Suppressor macrophage (primary cell): ENCODE measurements at places on chromosomes 3 and 15.

DNA sequence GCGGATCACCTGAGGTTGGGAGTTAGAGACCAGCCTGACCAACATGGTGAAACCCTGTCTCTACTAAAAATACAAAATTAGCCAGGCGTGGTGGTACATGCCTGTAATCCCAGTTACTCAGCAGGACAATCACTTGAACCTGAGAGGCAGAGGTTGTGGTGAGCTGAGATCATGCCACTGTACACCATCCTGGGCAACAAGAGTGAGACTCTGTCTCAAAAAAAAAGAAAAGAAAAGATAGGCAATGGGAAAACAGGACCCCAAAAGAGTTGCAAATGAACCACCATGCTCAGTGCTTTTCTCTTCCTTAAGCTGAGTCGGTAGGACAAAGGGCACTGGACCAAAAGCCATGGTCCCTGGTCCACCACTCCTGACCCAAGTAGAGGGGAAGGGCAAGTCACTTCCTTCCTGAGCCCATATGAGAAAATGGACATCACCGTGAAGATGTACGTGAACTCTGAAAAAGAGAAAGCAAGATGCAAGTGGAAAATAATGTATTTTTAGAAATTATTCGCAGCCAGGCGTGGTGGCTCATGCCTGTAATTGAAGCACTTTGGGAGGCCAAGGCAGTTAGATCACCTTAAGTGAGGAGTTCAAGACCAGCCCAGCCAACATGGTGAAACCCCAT lies 2.6 kb downstream of the ITGB5 start:
- DNase-seq, result peak; percentile 29

- no peak for DNase-seq
Measured at GRCh38 chr3:116339441-116340028, 105.8 kb downstream of the LSAMP start.

GRCh38 chr3:138314751-138315150 lies 14.9 kb downstream of the NME9 start:
- no peak for DNase-seq

DNA sequence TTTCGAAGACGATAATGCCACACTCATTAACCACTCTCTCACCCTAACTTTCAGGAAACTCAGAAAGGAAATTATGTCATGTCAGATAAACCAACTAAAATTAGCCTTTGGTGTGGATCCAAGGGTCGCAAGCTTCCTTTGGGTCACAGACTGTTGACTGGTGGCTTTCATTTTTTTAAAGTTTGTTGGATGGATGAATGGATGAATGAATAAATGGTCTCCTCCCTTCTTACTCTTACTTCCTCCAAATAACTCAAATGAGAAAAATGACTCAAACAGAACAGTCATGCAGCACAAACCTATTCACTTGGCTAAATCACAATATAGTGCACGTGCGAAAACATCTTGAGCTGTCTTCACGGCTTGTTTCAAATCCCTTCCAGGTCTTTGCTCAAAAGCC lies 82.9 kb upstream of the HACD2 start:
- DNase-seq, result no peak

- no peak for DNase-seq
Measured at GRCh38 chr15:67776600-67776999, 48.7 kb upstream of the SKOR1 start.

DNA sequence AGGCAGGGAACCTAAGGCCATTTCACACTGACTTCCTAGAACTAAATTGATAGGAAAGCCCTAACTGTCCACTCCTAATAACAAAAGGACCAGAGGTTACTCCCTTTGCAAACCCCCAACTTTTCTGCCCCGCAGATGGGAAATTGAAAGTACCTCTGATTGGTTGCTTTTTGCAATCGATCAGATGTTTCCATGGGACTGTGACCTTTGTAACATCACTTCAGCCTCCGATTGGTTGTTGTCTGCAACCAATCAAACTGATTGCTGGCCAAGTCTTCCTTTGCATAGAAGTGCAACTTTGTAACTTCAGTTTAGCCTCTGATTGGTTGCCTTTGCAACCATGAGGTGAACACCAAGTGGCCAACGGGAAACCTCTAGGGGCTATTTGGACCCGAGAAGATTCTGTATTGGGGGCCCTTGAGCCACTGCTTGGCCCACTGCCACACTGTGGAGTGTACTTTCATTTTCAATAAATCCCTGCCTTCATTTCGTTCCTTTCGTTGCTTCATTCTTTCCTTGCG lies 11.3 kb upstream of the KNL1 start:
- peak; percentile 28 for DNase-seq

GRCh38 chr3:24128199-24129005 lies 183.3 kb downstream of the NR1D2 start:
- DNase-seq, result no peak

GRCh38 chr3:102085431-102086176 lies 236.3 kb downstream of the NFKBIZ start:
- no peak for DNase-seq

DNA sequence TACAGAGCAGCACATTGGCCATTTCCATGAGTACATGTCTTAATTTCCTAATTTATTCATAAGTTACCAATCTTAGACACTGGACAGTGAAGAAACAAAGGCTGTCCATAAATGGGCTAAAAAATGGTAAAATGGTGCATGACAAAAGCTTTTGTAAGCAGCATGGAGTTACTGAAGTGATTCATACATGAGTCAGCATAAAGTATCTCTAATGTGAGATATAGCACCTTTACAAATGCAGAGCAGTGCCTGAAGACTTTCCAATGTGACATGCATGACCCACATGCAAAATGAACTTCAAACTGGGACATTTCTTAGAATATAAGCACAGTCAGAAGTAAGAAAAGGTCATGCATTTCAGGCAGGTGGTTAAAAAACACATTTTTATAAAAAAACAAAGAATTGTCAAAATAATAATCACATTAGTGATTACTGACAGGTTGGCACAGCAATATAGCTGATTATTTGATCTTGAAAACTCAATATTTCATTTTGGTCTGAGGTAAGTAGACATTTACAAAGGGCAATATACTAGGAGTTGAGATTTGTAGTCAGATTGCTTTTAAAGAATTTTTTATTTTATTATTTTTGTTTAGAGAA lies 299.3 kb downstream of the PLCL2 start:
- DNase-seq, result no peak

DNA sequence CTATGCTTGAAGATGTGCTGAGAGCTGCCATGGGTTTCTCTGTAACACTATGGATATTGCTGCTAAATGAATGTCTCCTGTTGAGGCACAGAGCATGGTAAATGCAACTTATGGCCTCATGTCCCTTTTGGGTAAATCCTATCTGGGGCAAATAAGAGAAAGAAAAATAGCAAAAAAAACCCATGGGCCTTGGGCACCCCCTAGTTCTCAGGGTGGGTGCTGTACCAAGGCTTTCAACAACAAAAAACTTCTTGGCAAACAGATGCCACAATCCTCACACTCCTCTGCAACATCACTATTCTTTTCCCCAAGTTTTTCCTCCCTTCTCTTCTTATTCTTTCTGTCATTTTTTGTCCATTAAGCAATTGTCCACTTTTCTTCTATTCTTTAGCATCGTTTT lies 340.1 kb upstream of the ROBO2 start:
- no peak for DNase-seq

GRCh38 chr3:3707858-3708768 lies 91.1 kb upstream of the LRRN1 start:
- no peak for DNase-seq

DNA sequence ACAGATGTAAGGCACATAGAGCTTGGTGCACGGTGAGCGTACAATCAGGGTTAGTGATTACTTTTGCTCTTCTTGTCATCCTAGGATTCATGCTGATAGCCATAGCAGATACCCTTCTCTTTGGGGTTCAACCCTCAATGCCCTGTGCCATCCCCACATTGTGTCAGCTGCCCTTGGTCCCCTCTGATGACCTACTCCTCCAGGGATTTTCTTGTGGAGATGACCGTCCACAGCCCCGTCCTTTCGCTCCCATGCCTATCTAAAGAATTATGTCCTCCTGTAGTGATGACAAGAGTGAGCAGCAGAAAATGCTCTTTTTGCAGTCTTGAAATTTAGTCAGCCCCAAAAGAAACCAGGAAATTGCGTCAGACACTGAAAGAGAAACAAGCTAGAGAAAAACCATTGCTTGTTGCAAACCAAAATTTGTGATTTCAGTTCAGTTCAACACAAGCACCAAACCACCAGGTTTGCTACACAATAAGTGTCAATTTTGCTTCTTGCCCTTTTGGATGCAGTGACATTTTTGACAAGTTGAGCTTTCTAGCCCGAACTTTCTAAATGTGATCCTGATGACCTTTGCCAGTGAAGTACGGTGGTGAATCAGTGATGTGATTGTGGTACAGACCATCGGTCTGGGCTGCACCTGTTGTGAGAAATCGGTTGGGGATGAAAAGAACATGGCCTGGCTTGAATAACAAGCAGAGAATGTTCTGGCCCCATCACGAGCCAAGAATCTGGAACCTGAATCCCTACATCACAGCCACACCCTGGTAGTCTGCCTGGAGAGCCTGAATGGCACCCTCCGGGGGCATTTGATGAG lies 41.3 kb downstream of the CMTM7 start:
- peak; percentile 65 for DNase-seq

GRCh38 chr15:26691249-26691648 lies 81.6 kb downstream of the GABRB3 start:
- no peak for DNase-seq

DNA sequence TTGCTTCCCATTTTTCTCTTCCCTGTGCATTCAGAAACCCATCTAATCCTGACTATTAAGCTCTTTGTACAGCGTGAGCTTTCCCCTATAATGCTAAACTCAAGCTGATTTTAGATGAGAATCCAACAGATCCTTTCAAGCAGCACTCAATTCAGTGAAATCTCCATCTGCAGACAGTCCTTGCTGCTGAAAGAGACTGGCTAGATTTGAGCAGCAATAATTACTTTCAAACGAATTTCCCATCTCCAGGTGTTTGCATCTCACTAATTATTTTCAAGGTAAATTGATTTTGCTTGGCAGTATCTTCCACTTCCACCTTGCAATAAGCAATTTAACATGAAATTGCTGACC lies 49.5 kb upstream of the SLC7A14 start:
- no peak for DNase-seq

GRCh38 chr3:78096488-78097255 lies 1056.8 kb downstream of the ROBO2 start:
- DNase-seq, result no peak

- DNase-seq, result no peak
Measured at GRCh38 chr3:4977853-4978203, 1.4 kb upstream of the BHLHE40 start.

GRCh38 chr3:187197335-187197649 lies at the start of gene RTP1:
TSS of gene RTP1 (plus strand) at chr3:187197486. CDS start at chr3:187197516, 30 bp downstream.
- DNase-seq, result no peak

- DNase-seq, result no peak
Measured at GRCh38 chr15:50431204-50431603, 7.0 kb downstream of the USP8 start.

DNA sequence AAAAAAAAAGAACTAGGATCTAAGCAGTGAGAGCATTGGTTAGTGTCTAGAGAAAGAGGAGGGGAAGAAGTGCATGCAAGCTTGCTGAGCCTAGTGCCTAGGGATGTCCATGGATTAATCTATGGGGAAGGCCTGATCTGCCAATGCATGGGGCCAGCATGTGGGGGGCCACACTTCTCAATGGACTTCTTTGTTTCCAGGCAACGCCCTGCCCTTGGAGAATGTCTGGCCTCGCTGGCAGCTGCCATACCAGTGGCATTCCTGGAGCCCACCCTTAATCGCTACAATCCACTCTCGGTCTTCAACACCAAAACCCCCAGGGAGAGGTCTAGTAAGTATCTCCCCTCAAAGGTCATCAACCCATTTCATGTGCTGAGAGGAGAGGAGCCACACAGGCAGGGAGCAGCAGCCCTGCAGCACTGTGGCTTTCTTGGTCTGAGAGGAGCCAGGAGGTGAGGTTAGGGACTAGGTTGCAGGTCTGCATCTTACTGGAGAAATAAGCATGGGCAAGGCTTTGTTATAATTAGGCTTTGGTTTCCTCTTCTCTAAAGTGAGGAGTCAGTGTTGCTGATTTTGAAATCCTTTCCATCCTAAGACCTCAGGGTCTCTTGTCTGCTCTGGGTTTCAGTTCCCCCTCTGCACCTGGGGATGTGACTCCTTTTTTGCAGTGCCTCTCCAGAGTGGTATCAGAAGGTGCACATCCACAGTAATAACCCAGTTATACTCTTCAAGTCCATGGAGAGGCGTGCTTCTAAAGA lies 188.1 kb upstream of the CHRM5 start:
- DNase-seq, result no peak

DNA sequence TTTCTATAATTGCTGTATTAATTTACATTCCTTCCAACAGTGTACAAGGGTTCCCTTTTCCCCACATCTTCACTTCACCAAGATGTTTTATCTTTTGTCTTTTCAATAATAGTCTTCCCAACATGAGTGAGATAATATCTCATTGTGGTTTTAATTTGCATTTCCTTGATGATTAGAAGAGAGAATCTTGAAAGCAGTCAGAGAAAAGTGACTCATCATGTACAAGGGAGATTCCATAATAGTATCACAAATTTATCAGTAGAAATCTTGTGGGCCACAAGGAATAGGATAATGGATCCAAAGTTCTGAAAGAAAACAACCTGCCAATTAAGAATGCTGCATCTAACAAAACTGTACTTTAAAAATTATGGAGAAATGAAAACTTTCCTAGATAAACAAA lies 189.3 kb downstream of the NECTIN3 start:
- no peak for DNase-seq

DNA sequence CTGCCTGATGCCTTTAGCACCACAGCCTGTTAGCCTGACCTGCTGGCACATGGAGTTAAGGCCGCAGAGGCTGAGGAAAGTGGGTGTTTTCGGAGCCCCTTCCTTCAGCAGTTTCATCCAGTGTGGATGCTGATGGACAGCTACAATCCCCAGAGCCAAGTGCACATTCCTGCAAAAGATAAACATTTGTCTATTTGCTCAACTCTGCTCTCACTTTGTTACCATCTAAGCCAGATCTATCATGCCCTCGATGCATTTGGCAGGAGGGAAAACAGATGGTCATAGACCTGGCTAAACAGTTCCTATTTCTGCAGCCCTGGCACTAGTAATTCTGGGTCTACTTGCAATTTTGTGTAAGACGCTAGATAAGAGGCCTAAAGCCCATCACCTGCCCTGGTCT lies 312.9 kb upstream of the RASGRP1 start:
- no peak for DNase-seq

GRCh38 chr3:60085649-60086048 lies 1035.8 kb upstream of the CFAP20DC start:
- DNase-seq, result peak; percentile 22

DNA sequence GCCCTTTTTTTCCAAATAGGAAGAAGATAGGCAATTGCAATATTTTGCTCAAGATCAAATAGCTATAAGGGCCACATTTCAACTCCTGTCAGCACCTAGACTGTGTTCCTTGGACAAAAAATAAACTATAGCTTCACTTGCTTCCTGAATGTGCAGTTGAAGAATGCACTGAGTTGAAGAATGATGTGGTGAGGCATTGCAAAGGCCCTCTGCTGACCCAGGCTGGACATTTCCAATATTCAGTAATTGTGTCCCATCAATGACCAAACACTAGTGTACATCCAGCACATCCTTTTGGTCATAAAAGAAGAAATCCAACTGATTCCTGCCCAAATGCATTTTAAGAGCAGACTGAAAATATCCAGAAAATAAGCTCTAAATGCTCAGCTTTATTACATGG lies 424.8 kb upstream of the TGFBR2 start:
- DNase-seq, result no peak

- DNase-seq, result no peak
Measured at GRCh38 chr3:181442066-181442465, 269.7 kb upstream of the SOX2 start.

- DNase-seq, result no peak
Measured at GRCh38 chr3:194800002-194800401, 114.3 kb downstream of the FAM43A start.

- no peak for DNase-seq
Measured at GRCh38 chr3:45166321-45166879, 20.2 kb upstream of the CDCP1 start.
